ENCODE measurements at places on chromosomes 16 and 17.

DNA sequence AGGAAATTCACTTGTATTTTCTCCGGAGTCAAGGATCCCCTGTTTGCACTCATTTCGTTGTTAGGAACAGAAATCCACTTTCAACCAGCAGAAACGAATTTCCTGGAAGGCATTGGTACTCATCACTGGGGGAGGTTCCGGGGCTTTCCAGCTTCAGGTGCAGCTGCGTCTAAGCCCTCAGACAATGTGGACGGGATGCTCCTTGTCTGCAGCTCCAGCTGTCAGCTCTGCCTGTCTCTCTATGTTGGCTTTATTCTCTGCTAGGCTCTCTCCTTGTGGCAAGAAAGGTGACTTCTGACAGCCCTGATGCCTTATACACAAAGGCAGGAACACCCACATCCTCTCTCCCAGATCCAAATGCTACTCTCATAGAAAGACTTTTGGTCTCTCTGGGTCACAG is 183.9 kb upstream of the HSBP1 start:
- DNase-seq, result no peak

GRCh38 chr16:88907768-88908167 is 41.3 kb upstream of the PABPN1L start:
- DNase-seq, result peak; percentile 91

DNA sequence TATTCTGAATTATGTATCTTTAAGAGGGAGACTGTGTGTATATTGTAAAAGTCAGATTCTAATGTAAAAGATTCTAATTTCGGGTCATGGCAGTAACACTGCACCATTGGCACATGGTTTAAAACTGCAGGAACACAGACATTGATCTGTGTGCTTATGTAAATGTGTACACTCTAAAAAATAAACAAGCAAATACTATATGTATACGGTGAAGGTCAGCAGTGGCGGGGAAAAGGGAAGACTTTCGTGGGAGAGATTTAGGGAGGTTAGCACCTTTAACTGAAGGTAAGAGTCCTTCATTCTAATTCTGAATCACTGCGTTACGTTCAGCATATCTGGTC is 157.8 kb upstream of the FAM20A start:
- DNase-seq, result no peak

DNA sequence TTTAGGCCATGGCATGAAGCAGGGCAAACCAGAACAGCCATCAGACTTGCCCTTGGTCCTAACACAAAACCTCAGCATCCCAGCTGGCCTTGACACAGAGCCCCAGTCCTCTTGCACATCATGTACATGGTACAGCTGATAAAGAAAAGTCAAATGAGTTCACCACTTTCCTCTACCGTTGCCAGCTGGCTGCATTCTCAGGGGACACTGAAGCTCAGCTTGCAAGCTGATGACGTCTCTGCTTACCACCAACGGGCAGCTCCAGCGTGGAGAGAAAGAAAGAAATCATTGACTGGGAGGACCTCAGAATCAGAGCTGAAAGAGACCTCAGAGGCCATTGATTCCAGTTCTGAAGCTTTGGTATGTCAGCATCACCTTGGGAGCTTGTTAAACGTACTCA is 80.7 kb upstream of the CES5A start:
- no peak for DNase-seq

DNA sequence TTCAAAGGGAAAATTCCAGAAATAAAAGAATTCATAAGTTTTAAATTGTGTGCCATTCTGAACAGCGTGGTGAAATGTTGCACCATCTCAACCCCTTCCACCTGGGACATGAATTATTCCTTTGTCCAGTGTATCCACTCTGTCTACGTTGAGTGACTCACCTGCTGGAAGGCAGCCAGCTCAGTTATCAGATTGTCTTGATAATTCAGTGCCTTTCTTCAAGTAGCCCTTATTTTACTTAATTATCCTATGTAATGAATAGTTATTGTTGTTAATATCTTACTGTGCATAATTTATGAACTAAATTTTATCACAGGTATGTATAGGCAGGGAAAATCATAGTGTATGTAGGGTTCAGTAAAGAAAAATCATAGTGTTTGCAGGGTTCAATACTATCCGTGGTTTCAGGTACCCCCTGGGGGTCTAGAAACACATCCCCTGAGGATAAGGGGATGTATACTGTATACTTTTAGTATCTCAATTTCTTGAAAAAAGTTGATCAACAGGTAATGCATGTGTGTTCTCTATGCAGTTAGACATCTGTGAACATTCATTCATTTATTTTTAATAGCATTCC is 7.7 kb upstream of the PCTP start:
- peak; percentile 66 for DNase-seq

DNA sequence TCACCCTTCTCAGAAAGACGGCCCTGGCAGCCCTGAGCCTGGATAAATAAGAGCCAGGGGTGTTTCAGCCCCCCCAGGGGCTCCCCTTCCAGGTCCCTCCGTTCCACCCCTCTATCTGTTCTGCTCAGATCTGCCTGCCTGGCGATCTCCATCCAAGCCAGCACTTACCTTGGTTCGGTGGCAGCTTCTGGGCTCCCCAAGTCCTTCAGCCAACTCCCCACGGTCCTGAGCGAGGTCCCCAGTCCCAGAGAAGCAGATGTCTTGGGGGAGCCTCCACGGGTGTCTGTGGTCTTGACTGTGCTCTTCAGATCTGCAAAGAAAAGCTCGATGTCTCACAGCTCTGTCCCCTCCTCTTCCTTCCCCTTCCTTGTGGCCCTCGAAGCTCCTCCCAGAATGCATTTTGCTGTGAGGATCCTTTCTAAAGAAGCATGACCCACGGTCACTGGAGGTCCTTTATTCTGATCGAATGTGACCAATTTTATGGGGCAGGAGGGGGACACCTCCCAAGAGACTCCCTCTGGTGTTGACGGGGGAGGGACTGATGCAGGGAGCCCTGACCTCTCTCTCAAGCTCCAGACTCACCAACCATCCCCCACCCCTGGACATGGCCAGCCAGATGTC is at the start of gene PIK3R6:
Gene PIK3R6 (minus strand): TSS at position 314 of the 621 bp plus-strand sequence. CDS start 17,880 bp downstream, outside the sequence.
- no peak for DNase-seq

- no peak for DNase-seq
These were observed 919 bp downstream of the N4BP1 start for GRCh38 chr16:48608871-48609651.

DNA sequence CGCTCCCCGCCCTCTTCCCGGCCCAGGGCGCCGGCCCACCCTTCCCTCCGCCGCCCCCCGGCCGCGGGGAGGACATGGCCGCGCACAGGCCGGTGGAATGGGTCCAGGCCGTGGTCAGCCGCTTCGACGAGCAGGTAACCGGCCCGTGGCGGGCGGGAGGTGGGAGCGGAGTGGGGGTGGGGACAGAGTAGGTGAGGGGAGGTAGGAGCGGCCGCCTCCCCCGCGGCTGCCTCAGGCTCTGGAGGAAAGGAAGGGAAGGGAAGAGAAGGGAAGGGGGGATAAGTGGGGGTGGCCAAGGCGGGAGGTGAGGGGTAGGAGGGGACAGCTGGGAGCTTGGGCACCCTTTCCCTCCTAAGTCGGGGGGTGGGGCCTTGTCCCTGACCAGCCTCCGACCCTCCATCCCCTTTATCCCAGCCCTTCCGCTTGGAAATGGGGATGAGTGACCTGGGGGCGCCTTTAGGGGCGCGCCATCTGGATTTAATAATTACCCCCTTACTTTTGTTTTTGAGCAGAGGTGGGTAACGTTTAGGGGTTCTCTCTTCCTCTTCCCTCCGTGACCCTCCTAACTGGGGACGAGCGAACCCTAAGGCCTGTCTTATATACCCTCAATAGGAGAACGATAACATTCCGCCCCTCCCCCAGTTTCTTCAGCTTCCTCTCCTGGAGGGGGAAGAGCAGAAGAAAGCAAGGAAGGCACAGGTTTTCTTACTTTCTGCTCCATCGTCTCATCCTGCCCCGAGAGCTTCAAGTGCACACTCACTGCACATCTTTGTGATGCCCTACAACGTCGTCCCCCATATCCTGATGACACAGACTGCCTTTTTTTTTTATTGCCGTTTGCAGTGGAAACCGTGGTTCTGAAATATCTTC is 694 bp downstream of the NF1 start:
- DNase-seq, result no peak

- DNase-seq, result peak; percentile 36
These were observed 645 bp upstream of the ELMO3 start for GRCh38 chr16:67198238-67198734.

DNA sequence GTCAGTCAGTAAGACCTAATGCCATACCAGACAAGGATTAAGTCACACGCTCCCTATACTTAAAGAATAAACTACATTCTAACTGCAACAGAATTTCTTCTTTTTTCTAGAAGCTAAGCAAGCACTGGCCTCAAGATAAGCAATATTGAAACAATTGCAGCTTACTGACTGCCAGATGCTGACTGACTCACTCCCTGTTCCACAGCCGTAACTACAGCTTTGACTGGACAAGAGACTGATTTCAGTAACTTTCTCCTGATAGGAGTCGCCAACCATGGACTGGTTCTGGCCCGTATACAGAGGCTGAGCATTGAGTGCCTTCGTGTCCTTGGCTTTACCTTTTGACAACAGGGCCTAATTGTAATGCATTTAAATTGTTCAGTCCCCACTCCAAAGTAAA is 67.9 kb downstream of the TRIM37 start:
- DNase-seq, result no peak

DNA sequence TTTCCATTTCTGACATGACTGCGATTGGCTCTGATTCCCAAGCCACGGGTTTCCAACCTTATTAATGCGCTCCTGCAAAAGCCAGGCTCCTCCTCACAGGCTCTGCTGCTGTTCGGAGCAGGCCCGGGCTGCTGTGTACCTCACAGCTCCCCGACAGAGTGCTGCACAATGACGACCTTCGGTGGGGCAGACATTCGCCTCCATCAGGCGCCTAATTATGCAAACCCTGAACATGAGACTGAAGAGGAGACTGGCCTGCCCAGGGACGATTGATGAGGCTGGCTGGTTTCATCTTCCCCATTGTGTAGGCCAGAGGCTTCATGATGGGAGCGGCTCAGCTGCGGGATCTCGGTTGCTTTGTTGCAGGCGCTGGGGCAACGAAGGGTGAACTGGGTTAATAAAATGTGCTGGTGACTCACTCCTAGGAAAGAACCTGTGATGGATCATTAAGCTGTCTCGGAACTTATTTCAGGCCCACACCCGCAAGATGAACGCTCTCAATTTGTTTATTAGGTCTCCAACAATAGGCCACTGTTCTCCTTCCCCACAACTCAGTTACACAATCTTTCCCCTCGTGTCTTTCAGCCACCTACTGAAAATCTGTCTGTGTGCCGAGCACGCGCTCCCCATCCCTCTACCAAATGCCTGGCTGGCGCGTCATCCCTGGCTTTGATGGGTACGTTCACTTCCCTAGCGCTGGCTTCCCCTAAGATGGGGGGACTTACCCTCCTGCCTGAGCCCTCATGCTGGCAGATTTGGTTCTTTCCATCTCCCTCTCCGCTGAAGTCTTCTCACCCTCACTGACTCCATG is 27.2 kb upstream of the TOB1 start:
- peak; percentile 94 for DNase-seq

DNA sequence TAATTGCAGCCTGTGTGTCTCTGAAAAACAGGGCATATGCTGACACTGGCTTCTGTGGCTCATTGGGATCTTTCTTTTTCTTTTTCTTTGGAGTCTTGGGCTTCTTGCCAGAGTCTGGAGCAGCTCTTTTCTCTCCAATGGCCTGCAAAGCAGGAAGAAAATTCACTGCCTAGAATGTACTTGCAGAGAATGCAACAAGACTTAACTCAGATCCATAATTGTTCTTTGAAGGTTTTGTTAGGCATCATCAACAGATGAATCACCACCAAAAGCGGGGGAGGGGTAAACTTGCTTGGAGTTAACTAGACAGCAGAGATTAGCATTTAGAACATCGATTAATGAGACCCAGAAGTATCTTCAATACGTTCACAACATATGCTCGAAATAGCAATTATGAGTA is 100.9 kb downstream of the TOX3 start:
- no peak for DNase-seq

GRCh38 chr17:3543453-3543852 is 14.2 kb downstream of the TRPV3 start:
- no peak for DNase-seq

DNA sequence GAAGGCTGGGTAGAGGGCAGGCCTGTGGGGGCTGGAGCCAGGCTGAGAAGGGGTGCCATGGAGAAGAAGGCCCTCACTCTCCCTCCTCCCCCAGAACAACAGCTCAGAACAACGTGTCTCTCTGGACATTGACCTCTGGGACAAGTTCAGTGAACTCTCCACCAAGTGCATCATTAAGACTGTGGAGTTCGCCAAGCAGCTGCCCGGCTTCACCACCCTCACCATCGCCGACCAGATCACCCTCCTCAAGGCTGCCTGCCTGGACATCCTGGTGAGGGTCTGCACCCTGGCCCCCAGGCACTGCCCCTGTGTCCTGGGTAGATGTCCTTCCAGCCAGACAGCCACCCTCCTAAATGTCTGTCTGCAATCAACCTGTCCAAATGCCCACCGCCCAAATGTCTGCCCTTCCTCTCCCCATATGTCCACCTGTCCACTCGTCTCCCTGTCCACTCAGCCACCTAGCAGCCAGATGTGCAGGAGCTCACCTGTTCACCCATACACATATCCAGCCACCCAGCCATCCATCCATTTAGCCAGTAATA is 12.2 kb downstream of the GJD3 start:
- no peak for DNase-seq
